Stimulated activated CD8-positive, alpha-beta memory T cell treated with anti-CD3 and anti-CD28 coated beads, Interleukin-7, amount 100 ng/mL, for 48 hours (primary cell): ENCODE measurements at places on chromosomes 5 and 9.

DNA sequence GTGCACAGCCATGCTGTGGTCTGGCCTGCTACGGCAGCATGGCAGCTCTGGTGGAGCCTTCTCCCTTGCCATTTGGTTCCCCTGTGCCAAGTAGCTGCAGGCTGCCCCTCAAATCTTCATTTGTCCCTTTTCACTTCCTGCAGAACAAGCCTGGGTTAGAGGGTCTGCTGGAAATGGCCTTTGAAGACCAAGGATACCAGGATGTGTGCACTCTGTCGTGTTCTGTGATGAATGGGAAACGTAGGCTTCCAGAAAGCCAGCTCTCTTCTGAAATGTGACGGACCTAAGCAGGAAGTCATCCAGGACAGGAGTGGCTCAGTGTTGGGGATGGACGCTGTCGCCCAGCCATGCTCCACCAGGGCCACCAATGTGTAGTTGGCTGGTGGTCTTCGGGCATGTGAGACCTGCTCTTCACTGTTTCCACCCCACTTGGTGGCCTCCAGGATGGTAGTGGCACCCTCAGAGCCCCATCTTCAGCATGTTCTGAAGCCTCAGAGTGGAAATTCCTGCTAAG lies 3.4 kb upstream of the POMT1 start:
- DNase-seq: no peak

- DNase-seq: no peak
Observed at GRCh38 chr9:111922324-111923013, 25.9 kb downstream of the UGCG start.

- no peak for DNase-seq
Observed at GRCh38 chr5:123813937-123814624, 302.1 kb downstream of the CSNK1G3 start.

DNA sequence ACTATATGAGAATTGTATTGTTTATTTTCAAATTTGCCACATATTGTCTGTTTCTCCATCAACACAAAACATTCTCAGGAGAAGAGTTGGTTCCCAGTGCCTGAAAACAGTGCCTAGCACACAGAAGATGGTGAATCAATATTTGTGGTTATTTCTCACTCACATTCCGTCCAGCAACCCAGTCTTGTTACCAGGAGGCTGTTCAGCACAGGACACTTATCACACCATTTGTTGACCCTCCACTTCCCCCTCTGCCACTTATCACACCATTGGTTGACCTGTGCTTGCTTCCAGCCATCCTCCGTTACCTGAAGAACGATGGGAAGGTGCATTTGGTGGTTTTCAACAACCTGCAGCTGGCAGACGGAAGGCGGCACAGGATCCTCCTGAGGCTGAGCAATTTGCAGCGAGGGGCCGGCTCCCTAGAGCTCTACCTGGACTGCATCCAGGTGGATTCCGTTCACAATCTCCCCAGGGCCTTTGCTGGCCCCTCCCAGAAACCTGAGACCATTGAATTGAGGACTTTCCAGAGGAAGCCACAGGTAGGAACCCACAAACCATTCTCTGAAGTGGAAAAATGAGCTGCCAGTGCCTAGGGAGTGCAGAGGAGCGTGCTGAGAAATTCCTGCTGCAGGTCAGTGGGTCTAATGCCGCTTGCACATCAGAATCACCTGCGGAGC lies 20.5 kb downstream of the THBS4 start:
- DNase-seq: no peak

DNA sequence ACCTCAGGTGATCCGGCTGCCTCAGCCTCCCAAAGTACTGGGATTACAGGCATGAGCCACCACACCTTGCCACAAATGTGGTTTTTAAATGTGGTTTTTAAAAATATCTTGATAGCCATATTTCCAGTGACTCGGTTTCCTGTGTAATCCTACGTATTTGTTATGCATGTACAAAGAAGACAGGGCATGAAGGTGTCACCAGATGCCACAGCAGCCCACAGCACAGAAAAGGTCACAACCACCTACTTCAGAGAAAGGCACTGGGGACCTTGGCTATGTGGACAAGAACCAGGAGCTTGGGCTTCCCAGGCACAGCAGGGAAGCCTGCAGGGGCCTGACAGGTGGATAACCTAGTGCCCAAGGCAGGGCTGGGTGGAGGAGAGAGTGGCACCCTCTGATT lies 38.0 kb downstream of the C9orf50 start:
- DNase-seq: no peak

DNA sequence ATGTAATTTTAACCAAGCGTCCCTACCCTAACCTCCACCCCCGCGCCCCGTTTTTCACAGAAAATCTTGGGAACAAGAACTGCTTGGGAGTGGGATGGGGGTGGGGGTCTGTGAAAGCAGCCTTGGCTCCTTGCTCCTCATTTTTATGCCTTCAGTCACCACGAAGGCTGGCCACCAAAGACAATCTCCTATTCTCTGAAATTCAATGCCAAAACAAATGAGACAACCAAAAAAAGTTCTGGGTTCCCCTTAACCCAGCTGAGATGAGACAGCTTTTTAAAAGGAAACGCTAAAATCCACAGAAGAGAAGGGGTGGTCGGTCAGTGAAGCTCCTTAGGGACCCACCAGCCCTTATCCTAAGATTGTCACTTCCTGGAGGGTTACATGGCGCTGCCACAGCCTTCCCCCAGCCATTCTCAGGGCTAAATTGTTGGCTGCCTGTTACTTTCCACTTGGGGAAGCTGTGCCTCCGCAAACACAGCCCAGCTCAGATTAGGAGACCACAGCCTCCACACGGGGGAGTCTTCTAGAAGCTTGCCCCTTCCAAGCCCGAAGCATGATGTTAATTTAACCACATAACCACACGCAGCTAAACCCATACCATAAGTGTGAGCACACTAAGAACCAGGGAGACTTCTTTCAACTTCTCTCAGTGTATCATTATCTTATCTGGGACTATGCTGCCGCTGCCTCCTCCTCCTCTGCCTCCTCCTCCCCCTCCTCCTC lies 136.3 kb downstream of the FOXD1 start:
- DNase-seq: no peak

DNA sequence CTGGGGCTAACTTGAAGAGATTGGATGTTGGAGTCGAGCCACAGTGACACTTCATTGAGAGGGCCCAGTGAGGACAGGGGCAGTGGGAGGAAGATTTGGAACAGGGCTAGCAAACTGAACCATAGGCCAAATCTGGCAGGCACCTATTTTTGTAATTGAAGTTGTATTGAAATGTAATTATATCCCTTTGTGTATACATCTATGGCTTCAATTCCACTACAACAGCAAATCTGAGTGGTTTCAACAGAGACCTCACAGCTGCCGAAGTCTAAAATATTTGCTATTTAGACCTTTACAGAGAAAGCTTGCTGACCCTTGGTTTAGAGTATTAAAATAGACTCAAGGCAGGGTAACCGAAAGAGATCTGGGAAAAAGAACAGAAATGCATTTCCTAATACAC lies 4.7 kb upstream of the TNFSF8 start:
- DNase-seq: no peak

DNA sequence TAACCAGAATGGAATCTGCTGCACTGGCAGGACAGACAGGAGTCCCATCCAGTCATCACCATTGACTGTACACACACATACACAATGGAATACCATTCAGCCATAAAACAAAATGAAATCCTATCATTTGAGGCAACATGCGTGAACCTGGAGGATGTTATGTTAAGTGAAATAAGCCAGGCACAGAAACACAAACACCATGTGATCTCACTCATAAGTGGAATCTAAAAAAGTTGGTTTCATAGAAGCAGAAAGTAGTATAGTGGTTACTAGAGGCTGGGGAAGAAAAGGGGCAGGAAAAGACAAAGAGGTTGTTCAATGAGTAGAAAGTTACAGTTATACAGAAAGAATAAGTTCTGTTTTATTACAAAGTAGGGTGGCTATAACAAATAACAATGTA lies 884.0 kb upstream of the ACO1 start:
- DNase-seq: no peak

DNA sequence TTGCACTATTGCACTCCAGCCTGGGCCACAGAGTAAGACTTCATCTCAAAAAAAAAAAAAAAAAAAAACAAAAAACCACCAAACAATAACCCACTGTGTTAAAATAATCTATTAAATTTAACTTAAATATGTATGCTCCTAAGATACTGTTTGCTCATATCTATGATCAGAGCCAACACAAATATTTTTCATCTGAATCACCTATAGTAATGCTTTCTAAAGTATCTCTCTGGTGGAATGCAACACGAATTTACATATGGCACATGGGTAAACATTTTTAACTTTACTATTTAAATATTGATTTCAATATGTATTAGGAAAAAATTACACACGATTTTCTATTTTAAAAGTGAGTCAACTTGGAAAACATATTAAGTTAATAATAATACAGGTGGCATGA lies 196.4 kb downstream of the RFX3 start:
- no peak for DNase-seq

GRCh38 chr9:137965177-137965795 lies 87.7 kb downstream of the CACNA1B start:
- DNase-seq: no peak

GRCh38 chr5:86546582-86546981 lies 71.2 kb upstream of the COX7C start:
- DNase-seq: no peak

GRCh38 chr5:172789687-172790495 lies 18.9 kb upstream of the DUSP1 start:
- DNase-seq: no peak

DNA sequence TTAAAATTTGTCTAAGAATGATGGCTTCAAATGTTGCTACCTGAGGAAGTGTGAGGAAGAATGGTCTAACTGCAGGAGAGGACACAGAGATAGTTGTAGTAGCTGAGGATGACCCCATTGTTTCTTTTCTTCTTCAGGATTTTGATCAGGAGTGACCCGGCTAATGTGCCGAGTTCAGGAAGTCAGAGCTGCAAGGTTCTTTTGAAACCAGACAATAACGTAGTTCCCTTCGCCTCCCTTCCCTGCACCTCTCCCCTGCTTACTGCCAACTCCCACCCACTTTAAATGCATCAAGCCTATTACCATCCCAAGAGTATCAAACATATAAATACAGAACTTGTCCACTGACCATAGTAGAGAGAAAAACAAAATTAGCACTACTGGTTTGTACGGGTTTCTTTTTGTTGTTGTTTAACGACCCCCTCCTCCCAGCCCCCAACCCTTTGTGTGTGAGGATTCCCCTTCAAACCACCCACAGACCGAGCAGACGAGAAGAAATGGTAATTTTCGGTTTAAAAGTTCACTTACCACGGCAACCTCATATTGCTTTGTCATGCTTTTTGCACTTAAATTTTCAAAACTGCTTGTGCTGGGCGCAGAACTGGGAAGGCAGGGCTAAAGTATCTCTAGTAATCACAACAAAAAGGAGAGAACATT lies 23.5 kb upstream of the ELAVL2 start:
- DNase-seq: no peak

DNA sequence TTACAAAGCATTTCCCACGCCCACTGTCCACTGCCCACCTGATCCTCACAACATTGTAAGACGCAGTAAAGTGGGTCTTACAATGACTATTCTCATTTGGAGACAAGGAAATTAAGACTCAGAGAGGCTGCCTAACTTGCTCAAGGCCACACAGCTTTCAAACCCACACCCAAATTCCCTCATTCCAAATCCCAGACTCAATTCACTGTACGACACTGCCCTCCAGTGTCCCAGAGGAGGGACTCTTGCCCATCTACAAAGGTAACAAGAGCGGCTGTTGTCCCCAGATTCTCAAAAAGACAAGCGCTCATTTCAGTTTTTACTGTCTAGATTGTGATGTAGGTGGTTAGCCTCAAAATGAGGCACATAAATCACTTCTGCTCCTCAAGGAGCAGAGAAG lies 184.6 kb downstream of the ACTL7B start:
- DNase-seq: no peak

DNA sequence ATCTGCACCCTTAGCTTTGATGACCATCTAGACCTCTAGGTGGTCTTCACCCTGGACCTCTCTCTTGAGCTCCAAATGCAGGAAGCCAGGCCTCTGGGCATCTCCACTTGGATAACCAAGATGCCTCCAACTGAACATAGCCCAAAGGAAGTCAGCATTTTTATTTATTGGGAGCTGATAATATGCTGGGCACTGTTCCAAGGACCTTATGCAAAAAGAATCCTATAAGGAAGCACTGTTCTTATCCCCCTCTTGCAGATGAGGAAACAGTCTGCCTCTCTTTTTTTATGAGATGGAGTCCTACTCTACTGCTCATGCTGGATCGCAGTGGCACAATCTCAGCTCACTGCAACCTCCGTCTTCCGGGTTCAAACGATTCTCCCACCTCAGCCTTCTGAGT lies 219.9 kb downstream of the CDK5RAP2 start:
- DNase-seq: no peak

DNA sequence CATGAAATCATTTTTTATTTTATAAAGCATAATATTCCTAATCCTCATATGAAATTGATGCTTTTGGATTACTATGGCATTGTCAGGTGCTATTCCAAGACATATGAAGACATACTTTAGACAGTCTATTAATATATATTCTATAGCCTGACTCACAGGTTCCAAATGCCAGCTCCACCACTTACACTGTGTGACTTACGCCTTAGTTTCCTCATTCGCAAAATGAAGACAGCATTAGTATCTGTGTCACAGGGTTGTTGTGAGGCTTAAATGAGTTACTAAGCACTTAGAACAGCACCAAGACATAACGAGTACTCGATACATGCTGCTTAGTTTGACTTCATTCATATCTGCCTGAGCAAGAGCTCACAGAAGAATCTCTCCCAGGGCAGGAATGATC lies 132.2 kb upstream of the PTGER4 start:
- no peak for DNase-seq

DNA sequence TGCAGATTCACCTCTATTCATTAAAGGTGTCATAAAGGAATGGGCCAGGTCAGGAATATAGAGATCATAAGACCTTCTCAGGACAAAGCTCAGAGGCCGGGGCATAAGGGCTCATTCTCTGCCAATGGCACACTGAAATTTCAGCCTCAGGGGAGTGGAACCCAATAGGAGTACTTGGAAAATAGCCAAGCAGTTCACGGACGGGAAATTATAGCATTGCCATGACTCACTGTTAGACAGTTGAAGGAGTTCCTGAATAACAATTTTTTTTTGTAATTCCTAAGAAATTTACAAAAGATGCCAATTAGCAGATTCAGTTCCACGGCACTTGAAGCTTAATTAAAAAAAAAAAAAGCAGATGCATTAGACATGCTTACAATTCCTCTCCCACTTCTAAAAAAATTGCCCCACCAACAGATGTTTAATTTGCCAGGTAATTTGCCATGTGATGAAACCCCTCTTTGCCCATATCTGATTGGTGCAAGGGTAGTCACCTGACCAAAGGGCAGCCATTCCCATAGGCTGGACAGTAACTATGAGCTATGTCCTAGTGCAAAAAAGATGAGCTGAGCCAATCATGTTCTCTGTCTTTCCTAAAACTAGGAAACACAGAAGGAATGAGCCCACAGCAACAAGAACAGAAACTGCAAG lies 58.6 kb downstream of the PTCD2 start:
- no peak for DNase-seq

GRCh38 chr9:948497-948896 lies 28.0 kb upstream of the DMRT3 start:
- no peak for DNase-seq

DNA sequence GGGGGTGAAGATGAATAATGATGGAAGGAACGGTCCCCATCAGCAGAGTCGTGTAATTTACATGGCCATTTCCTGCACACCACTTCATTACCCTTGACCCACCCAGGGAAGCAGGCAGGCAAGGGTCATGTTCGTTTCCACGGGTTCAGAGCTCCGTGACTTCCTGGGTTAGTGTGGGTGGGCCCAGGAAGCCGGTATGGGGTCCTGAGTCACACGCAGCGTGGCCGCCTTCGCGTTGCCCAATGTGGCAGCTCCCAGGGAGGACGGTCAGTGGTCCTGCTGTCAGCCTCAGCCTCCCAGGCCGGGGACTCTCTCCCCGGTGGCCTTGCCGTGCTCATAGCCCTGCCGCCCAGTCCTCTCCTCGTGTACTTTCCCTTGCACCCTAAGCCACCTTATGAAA lies 5.1 kb upstream of the TERT start:
- DNase-seq: no peak
